ENCODE measurements at places on chromosomes 5 and 9.

DNA sequence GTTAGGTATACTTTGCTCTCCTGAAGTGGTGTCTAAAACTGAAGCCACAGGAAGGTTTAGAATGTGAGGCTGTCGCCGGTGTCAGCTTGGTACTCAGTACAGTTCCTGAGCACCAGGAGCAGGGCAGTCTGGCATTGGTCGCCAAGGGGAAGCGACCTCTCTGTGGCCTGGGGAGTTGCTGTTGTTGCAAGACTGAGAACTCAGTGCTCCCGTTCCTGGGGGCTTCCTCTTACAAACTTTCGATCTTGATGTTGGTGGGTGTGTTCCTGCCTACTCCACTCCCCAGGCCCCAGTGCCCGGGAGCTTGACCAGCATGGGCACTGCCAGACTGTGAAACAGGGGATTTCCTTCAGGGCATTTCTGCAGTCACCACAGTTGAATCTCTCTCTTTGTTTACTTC is 52.4 kb upstream of the PPARGC1B start:
- no peak for DNase-seq

- DNase-seq: no peak
Measured at GRCh38 chr9:35533398-35533797, 43.5 kb downstream of the RUSC2 start.

- no peak for DNase-seq
Measured at GRCh38 chr5:180068519-180069090, 3.0 kb downstream of the RNF130 start.

DNA sequence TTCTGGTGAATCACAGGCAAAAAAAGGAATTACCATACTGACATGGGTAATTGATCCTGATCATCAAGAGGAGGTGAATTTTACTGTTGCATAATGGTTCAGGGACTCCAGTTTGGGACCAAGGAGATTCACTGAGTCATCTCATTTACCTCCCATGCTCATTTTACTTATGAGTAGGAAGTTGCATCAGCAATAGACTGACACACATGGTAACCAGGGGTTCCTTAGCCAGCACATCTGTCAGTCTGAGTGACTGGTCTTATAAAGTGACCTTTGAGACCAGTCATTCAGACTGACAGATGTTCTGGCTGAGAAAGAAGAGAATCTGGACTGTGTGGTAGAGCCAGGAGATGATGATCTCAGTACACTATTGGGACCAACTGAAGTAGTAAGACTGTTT is 384.6 kb upstream of the CD180 start:
- no peak for DNase-seq

- DNase-seq: no peak
Measured at GRCh38 chr5:180821538-180821937, 18.9 kb upstream of the MGAT1 start.

DNA sequence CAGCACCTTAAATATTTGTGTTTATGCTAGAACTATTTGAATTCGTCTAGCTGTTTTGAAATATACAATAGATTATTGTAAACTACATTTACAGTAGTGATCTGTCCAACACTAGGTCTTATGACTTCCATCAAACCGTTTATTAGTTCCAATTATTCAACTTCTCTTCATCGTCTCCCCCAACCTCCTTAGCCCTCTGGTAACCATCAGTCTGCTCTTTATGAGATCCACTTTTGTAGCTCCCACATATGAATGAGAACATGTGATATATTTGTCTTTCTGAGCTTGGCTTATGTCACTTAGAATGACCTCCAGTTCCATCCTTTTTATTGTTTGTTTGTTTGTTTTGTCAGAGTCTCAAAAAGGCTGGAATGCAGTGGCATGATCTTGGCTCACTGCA is 11.8 kb downstream of the DMXL1 start:
- DNase-seq: no peak

DNA sequence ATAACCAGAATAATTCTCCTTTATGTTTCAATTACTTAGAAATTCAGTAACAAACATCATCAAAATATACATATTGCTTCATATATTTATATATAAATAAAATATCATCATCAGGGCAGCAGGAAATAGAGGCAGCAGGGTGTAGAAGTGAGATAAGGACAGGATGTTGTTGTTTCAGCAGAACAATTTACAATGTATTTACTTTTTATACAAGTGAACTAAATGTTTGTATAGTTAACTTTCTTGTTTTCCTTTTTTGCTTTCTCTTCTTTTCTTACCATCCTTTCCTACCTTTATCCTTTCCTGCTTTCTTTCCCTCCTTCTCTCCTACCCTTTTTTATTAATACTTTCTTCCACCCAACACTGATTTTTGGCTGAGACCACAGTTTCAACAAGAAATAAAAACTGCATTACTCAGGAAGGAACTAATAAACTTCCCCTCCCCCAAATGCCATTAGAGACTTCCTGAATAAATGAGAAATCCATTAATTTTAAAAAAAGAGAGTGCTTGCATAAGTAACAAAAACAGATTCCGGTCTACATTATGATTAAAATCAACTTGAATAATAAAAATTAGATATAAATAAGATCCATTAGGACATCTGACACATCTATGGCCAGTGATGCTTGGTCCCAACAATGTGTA is 159.8 kb upstream of the ACOT12 start:
- DNase-seq: no peak

All from BE2C (cell line).